ENCODE measurements at places on chromosomes 11 and 22.

DNA sequence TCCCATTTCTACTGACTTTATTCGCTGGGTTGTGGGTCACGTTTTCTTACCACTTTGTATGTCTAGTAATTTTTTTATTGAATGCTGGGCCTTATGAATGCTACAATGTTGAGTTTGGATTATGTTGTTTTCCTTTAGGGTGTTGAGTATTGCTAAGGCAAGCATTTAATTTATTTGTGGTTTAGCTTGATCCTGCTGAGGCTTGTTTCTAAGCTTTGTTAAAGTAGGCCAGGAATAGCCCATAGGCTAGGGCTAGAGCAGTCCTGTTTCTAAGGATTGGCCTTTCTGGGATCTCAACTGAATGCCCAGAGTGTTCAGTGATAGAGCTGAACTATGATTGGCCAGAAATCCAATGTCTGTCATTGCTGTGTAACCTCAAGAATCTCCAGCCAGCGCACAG is 56.1 kb upstream of the LDLRAD3 start:
- DNase-seq = peak; percentile 70

DNA sequence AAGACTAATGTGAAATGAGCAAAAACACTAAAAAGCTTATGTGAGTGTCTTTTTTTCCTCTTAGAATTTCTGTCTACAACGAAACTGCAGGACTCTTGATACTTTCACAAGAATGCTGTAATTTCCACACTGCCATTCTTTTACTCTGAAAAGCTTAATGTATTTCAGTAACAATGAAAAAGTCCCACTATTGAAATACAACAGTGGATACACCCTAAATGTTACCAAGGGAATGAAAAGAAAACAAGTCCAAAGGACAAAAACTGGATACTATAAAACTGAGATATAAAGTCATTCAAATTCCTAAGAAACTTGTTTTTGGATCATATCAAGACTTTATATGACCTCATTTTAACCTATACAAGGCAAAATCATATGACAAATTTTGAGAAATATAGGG is 77.4 kb downstream of the SOX6 start:
- no peak for DNase-seq

GRCh38 chr11:125171974-125172373 is 7.4 kb downstream of the PKNOX2 start:
- DNase-seq = no peak

DNA sequence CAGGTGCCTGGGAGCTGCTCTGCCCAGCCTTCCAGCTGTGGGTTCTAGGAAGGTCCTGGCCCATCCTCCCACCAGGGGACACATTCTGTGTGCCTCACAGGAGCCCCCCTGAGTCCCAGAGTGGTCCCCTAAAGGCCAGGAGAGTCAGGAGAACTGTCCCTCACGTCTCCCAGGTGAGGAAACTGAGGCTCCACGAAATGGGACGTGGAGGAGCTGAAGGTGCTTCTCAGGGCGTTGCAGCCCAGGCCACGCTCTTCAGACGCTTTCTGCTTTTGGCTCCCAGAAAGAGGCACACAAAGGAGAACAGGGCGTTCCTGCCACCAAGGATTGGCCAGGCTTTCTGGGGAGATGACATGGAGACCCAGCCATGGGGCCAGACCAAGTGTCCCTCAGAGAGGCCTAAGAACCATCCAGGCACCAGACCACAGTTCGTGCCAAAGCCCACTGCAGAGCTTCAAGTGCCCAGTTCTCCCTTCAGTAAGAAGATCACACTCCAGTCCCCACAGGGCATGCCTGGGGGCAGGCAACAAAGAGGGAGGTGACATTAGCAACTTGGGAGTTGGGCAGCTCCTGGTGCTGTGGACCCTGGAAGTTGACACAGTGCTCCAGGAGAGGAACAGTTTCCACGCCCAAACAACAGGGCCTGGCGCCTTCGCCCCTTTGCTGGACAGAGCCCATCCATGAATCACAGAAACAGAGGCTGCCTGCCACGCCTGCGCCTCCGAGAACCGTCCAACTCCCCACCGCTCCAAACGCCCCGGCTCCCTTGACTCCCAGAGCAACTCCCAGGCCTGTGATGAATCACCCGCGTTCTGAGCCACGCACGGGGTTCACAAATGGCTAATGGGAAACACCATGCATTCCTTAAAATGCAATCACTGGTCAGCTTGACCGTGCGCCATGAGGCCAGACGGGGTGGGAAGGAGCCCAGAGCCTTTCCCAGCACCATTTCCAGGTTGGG is 589.2 kb downstream of the BRD1 start:
- no peak for DNase-seq

GRCh38 chr11:71183878-71184277 is 68.5 kb downstream of the SHANK2 start:
- no peak for DNase-seq

GRCh38 chr11:2998073-2998850 is 6.1 kb upstream of the NAP1L4 start:
- DNase-seq = no peak

DNA sequence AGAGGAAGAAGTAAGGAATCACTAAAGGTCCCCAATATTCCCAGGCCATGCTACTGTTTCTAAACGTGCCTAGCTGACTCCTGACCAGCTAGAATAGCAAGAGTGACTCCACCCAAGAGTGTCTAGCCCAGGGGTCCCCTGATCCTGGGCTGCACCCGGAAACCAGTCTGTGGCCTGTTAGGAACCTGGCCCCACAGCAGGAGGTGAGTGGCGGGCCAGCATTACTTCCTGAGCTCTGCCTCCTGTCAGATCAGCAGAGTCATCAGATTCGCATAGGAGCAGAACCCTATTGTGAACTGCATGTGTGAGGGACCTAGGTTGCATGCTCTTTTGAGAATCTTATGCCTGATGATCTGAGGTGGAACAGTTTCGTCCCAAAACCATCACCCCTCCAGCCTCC is 2.0 kb downstream of the MMP20 start:
- no peak for DNase-seq

GRCh38 chr22:49660321-49660720 is 167.4 kb downstream of the BRD1 start:
- DNase-seq = no peak

DNA sequence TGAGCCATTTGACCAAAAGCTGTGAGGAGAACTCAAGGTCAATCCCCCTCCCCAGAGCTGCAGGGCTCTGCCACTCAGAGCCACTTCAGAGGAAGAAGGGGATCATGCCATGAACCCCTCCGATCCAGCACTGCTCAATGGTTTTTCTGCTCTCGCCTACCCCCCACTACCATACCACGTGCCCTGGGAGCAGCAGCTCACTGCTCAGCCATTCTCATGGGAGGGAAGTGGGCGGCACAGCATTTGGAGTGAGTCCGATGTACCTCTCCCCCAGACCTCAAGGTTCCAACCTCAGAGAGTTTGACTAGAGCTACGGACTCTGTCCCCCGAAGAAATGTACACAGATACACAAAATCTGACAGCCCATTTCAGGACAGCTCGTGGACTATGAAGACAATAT is 34.5 kb downstream of the AP1B1 start:
- DNase-seq = no peak

GRCh38 chr11:126585774-126586491 is 230.4 kb downstream of the ST3GAL4 start:
- DNase-seq = peak; percentile 96

DNA sequence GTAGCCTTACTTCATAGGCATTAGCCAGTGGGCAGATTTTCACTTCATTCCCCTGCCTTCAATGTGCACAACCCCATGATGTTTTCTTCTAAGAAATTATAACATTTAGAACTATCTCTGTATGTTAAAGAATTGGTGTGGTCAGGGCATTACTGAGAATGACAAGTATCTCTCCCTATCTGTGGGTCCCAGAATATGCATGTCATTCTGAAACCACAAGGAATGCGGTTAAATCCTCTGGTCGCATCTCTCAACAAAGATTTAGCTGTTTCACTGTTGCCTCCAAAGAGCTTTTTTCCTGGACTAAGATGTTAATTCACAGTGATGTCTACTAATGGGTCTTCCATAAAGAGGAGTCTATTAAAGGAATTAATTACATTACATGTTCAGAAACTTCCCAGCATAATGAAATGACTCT is 62.7 kb downstream of the LIF start:
- no peak for DNase-seq

DNA sequence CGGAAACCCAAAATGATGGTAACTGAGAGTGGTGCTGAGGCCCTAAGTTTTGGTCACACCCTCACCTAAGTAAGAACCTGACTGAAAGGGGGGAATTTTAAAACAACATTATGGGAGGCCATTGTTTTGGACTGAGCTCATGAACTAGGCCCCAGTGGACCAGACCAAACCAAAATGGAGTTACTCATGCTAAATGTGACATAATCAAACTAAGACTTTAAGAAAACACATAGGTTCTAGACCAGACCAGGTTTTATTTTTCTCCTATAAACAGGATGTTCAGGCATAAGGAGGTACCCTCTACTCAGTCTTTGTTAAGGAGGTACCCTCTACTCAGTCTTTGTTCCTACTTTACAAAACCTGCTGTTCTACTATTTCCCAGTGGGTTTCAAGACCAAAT is 7.4 kb upstream of the EI24 start:
- DNase-seq = no peak

GRCh38 chr11:120073196-120073595 is 64.7 kb downstream of the TRIM29 start:
- no peak for DNase-seq

GRCh38 chr11:12534549-12534948 is 139.7 kb upstream of the TEAD1 start:
- no peak for DNase-seq

GRCh38 chr22:19105867-19106802 is 16.1 kb downstream of the DGCR2 start:
- no peak for DNase-seq

DNA sequence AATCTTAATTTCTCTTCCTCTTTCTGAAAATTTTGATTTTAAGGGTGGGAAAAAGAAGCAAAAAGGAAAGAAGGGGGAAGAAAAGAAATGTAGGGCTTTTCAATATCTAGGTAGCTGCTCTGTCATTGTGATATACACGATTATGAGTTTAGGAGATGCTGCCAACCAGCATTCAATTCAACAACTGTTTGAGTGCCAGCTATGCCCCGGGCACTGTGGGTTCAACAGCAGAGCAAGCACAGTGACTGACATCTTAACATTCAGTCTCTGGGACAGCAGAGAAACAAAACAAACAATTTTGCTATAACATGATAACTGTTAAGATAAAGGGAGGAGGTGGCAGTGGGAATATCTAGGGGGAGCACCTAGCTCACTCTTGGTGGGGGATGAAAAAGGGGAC is 91.6 kb downstream of the DBX1 start:
- no peak for DNase-seq

DNA sequence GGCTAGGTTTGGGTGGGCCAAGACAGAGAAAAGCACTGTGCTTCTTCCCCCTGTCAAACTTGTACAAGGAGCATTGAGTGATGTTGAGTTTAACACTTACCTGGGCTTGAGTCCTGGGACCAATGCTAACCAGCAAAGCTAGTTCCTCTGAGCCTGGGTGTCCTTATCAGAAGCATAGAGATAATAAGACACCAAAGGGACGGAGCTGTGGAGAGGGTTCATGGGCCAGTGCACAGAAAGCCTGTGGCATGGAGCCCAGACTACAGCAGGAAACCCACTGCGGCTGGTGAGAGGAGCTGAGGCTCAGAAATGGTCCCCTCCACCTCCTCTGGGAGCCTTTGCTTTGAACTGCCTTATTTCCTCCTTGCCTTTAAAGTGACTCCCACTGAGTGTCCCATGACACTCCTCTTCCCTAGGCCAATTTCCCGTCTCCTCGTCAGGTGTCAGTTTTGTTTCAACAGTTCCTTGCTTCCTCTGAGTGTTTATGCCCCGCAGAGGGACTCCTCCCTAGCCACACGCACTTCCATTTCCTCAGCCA is 9.4 kb downstream of the SLCO2B1 start:
- DNase-seq = no peak

- no peak for DNase-seq
These were observed 93.6 kb downstream of the DDX10 start for GRCh38 chr11:108758458-108758857.

- no peak for DNase-seq
These were observed 1408.4 kb upstream of the TENM4 start for GRCh38 chr11:80849253-80849652.

DNA sequence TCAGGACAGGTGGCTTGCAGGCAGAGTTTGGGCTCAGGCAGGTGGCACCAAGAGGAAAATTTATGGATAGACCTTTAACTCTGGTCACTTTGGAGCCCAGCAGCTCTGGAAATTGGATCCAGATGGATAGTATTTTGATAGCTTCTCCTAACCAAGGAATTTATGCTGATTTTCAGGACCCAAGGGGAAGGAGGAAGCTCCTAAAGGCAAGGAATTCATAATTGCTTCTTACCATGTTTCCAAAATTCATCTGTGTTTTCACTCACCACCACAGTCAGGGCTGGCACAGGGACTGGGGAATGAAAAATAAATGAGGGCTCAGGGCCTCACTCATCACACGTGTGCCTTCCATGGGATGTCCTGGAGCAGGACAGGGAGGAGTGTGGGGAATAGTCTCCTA is 317.8 kb downstream of the ST3GAL4 start:
- DNase-seq = no peak

- DNase-seq = no peak
These were observed 14.3 kb upstream of the RANBP1 start for GRCh38 chr22:20101638-20102037.

DNA sequence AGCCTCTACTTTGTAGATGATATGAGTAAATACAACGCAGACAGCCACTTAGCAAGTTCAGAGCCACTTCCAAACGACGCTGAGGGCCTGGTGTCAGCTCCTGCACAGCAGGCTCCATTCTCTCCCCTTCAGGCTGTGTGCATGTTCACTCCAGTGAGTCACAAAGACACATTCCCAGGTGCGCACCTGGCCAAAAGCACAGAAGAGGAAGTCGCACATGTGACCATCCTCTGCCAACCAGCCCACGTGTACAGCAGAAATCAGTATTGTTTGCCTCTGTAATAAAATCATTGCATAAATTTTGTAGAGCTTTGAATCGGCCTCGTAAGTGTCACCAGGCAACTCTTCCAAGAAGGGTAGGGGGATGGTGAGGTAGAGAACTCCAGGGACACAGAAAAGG is 19.5 kb upstream of the TPH1 start:
- DNase-seq = peak; percentile 79

GRCh38 chr22:37230673-37231405 is 13.2 kb downstream of the RAC2 start:
- DNase-seq = no peak

DNA sequence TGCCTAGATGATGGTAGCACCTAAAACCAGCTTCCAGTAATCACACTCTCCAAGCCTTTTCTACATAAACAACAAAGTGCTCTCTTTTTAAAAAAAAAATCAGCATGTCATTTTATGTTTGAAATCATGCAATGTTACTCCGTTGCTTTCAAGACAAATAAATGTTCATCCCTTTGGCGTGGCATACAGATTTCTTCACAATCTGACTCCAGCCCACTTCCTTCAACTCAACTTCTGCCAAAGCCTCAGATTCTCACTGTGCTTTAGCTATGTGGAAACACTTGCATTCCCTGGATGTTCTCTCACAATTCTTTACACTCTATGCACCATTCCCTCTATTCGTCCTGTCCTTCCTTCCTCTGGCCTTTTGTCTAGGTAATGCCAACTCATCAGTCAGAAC is 206.3 kb upstream of the BLID start:
- DNase-seq = no peak

- no peak for DNase-seq
These were observed 109.5 kb downstream of the TENM4 start for GRCh38 chr11:79331203-79331901.

- DNase-seq = no peak
These were observed 1486.5 kb downstream of the TBC1D22A start for GRCh38 chr22:48248901-48249455.

- no peak for DNase-seq
These were observed 14.1 kb downstream of the WT1 start for GRCh38 chr11:32420937-32421901.

Data from epithelial cell of esophagus (primary cell).